Stimulated activated CD4-positive, alpha-beta T cell treated with anti-CD3 and anti-CD28 coated beads, Interleukin-1b, Interleukin-23, amount 100 ng/mL, for 4 hours (primary cell): ENCODE measurements at places on chromosomes 1 and 21.

- peak; percentile 10 for DNase-seq
Observed at GRCh38 chr1:116711263-116711840, 42.9 kb upstream of the CD2 start.

- DNase-seq, result no peak
Observed at GRCh38 chr1:109134423-109134822, 20.5 kb downstream of the ELAPOR1 start.

GRCh38 chr1:37808369-37809319 lies 636 bp upstream of the YRDC start:
- peak; percentile 42 for DNase-seq

GRCh38 chr1:95282518-95282895 lies 48.5 kb downstream of the RWDD3 start:
- no peak for DNase-seq

GRCh38 chr1:172024516-172024915 lies 183.2 kb downstream of the DNM3 start:
- no peak for DNase-seq

DNA sequence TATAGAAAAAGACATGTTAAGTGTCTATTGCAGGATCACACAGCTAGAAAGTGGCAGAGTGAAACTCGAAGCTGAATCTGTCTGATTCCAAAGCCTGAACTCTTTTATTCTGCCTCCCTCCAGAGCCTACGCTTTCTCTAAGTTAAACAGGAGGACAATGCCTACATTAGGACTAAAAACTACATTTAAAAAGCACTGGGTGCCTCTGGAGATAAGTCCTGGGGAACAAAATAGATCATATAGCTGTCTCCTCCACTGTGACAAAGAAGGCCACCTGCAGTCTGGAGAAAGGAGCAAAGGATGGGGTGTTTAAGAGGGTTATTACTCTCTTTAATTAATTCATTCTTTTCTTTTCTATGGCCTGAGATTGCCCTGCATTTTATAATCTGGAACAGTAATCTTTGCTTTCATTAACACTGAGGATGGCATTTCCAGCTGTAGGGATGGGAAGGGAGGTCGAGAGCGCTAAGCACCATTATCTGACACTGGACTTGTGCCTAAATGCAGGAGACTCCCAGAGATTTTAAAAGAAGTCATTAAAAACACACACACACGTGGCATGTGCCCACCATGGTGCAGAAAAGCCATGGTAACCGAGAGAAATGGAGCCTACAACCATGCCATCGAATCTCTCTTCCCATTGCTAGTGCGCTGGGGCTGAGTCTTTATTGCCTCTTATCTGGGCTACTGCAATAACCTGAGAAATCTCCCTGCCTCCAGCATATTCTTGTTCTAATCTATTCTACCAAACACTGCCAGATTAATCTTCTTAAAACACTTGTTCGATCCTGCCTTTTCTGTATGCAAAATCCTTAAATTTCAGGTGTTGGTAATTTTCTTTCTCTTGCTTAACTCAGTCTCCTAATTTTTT lies 92.2 kb downstream of the PLXNA2 start:
- no peak for DNase-seq

GRCh38 chr1:65179148-65179547 lies 31.1 kb downstream of the AK4 start:
- no peak for DNase-seq

GRCh38 chr1:161084597-161084988 lies 4.8 kb downstream of the NECTIN4 start:
- DNase-seq, result no peak
